Stimulated activated CD4-positive, alpha-beta T cell treated with anti-CD3 and anti-CD28 coated beads, Interleukin-2, amount 100 ng/mL, for 48 hours (primary cell): ENCODE measurements at places on chromosomes 11 and 22.

GRCh38 chr11:66933531-66933930 is 24.7 kb downstream of the PC start:
- no peak for DNase-seq

GRCh38 chr11:73402834-73403185 is 26.6 kb downstream of the RELT start:
- DNase-seq, result no peak

DNA sequence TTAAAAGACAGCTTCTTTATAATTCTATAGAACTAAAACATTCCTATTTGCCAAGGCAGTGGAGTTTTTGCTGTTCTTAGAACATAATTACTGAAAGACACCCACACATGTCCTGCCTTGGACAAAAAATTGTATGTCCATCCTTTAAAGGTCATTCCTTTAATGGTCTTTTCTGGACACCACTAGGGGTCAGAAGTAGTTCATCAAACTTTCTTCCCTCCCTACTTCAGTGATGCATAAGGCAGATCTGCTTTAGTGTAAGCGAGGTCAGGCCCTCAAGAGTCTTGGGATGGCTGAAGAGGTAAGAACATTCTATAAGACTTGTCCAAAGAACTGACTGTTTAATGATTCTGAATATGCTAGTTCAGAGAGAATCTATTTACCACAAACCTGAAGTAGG is 4.3 kb upstream of the OR51V1 start:
- no peak for DNase-seq

DNA sequence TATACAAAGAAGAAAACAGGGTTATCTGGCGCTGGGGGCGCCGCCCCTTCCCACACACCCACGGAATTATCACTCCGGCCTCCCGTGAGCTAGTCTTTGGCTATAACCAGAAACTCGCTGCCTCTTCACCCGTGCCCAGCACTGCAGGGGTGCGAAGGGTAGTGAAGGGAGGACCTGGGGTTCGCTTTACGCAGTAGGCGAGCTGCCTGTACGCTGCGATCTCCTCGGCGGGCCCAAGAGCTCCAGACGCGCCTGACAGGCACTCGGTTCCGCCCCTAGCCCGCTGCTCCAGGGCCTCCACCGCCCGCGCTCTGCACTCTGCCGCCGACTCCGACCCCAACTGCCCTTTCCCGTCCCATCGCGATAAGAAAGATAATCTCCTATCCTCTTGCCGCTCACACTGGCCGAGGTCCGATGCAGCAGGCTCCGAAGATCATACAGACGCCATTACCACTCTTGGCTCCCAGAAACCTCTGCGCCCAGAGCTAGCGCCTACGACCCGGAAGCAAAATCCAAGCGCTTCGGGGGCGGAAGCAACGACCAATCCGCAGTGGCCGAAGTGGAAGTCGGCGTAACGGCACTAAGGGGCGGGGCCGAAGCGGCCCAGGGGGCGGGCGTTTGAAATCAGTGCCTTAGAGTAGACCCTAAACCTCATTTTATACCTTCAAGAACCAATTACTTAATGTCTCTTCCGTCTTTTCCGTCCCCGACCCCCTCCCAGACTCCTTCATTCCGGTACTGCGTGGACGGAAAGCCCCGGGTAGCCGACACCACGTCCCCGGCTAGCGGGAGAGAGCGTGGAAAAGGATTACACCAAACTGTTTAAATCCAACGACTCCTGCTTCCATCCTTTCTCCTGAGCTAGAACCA is at the start of the genes CWC15 and KDM4D:
Gene CWC15, minus strand, starts transcription at position 458 of the 870 bp plus-strand sequence. CDS start 1,371 bp downstream, outside the sequence.
Gene KDM4D, plus strand, starts transcription at position 611 of the 870 bp plus-strand sequence. CDS start 23,664 bp downstream, outside the sequence.
- peak; percentile 86 for DNase-seq

DNA sequence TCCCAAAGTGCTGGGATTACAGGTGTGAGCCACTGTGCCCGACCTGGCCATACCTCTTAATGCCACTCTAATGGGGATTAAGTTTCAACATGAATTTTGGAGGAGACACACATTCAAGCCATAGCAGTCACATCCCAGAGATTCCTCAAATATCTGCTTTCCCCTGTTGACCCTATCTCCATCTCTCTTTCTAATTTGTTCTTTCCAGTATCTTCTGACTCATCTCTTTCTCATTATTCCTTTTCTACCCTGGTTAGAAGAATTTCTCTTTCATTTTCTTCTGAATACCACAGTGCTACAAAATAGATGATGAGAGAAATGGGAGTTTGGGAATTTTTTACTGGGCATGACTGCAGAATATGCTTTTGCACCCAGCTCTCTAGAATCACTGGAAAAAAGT is 5.1 kb downstream of the OR10V1 start:
- DNase-seq, result no peak

DNA sequence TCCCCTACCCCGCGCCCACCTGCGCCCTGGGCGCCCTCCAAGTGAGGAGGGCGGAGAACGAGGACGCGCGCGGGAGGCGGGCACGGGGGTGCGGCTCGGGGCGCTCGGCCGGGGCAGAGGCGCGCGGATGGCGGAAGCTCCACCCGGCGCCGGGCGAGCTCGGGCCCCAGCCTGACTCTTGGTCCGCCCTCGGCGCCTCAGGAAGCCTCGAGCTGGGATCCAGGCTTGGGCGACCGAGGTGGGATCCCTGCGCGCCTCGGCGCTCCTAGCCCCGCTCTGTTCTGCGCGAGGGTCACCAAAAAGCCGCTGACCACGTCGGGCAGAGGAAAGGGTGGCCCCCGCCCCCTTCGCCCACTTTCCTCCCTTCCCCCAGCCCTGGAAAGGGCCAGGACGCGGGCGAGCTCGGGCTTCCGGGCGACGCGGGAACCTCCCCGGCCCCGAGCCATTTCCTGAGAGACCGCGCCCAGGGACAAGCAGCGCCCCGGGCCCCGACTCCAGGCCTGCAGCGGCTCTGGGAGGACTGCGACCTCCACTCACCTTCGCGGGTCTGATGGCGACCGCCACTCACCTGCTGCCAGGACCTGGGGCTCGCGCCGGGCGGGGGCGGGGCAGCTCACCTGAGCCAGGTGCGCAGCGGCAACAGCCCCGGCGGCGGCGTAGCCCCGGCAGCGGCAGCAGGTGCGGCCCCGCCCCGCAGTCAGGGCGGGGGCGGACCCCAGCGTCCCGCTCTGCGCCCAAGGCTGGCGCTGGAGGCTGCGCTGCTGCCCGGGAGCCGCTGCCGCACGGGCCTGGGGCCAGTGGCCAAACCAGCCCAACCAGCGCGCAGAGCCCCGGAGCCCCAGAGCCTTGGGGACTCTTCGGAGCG is 2.2 kb upstream of the SIGIRR start:
- DNase-seq, result no peak

DNA sequence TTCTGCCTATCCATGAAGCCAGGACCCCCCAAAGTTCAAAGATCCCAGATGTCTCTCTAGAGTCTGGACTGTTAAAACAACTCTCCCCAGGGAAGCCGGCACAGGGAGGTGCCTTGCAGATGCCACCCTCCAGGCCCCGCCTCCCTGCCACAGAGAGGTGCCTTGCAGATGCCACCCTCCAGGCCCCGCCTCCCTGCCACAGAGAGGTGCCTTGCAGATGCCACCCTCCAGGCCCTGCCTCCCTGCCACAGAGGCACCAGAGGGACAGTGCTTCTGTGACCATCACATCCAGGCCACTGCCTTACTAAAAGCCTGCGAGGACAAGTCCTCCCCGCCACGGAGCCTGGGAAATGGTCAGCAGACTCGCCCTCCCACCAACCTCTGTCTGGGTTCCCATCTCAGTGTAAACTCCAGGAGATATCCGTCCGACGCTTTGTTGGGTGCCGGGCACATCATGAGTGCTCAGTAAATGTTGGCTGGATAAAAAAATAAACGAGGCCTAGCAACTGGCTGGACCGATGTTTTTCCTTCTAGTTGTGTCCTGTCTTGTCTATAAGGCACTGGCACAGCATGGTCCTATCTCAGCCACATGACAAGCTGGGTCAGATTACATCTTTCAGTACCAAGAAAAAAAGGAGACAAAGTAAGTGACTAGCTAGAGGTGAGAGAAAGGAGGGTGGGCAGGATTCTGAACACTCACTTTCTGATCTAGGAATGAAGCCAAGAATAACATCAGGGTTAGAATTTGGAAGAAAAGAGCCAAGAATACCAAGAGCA is 91.2 kb upstream of the CSNK2A3 start:
- DNase-seq, result no peak

- no peak for DNase-seq
Observed at GRCh38 chr11:19083166-19083565, 22.6 kb upstream of the MRGPRX2 start.

GRCh38 chr22:24975813-24976341 is 23.4 kb downstream of the KIAA1671 start:
- no peak for DNase-seq

DNA sequence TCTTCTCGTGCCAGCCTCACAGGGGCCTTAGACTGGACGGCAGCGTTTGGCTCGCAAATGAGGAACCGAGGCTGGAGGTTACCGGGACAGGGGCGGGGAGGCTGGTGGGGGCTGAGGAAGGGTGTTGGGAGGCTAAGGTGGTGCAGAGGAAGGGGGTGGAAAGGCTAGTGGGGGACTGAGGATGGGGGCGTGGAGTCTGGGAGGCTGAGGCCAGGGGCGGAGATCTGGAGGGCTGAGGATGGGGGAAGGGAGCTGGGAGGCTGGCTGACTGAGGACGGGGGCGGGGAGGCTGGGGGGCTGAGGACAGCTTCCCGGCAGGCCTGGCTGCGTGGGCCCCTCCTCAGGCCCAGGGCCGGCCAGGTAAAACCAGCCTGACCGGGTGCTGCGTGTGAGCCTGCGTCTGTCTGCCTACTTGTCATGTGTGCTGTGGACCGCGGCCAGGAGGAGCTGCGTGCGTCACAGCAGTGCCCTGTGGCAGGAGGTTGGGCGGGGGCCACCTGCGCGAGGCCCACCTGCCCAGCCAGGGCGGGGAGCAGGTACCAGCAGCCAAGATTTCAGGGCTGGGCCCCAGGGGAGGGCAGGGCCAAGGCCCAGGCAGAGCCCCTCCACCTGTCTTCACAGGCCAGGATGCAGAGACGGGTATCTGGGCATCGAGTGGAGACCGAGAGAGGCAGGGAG is 9.4 kb upstream of the PIM3 start:
- no peak for DNase-seq

- DNase-seq, result no peak
Observed at GRCh38 chr22:35375031-35375430, 5.9 kb upstream of the HMOX1 start.

GRCh38 chr11:129643031-129643721 is 172.5 kb upstream of the TMEM45B start:
- DNase-seq, result no peak

GRCh38 chr22:18970176-18970947 is 34.3 kb upstream of the PRODH start:
- DNase-seq, result no peak

DNA sequence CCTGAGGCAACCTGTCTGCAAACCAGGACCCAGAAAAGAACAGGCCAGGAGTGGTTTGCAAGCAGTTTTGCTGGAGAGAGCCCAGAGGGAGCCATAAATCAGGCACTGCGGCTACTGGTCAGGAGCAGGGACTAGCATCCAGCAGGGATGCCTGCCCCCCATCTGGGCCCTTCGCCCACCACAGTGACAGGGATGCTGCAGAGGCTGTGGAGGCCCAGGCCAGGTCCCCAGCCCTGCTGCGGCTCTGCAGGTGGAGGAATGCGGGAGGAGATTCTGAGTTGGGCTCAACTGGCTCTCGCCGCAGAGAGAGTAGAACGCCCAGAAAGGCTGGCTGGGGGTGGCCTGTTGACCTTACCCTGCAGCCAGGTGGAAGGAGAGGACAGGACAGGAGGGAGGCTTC is 16.4 kb upstream of the NEFH start:
- no peak for DNase-seq

- no peak for DNase-seq
Observed at GRCh38 chr22:50002791-50003190, 9.8 kb downstream of the IL17REL start.

GRCh38 chr11:79054636-79055035 is 386.2 kb downstream of the TENM4 start:
- no peak for DNase-seq

GRCh38 chr22:42711895-42712837 is 8.5 kb downstream of the A4GALT start:
- DNase-seq, result no peak

DNA sequence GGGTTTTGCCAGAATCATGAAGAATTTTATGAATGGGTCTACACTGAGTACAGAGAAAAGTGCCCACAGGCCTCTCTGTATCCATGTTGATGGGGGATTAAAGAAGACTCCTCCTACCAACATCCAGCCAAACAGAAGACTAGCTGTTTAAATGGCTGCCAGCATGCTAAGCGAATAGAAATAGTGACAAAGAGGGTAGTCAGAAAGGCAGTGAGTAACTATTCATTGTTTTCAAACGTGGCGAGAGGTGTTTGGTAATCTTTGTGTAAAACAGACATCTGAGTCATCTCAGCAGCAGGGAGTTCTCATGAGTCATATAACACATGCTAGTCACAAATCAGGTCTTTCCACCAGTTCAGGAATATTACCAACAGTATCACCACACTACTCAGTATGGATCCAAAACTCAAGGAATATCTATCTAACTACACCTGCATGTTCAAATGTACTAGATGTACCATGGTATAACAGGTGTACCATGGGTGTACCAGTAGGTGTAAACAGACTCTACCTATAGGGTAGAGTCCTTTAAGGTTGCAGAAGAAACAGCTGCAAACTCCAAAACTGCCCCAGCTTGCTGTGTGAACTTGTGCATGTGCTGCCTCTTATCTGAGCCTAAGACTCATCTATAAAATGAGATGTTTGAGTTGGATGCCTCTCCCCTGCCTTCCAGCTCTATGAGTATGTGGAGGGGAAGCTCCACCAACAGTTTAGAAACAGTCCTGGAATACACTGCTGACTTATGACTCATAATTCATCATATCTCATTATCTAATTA is 82.0 kb downstream of the SLC1A2 start:
- DNase-seq, result no peak

DNA sequence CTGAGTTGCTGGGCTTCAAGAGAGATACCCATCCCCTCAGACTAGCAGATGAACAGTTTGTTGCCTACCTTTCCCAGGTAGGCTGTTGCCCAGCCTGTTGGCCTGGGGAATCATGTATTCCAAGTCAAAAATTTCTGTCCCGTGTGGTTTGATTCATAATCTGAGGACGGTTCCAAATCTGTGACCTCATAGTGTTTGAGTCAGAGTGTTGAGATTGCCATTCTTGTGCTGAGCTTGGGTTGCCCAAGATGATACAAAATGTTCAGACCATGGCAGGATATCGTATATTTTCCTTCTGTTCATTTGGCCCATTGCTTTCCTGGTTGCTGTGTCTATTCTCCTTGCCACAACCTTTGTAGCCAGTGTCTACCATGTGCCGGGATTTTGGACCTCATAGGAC is 64.3 kb downstream of the CYB5R2 start:
- no peak for DNase-seq

DNA sequence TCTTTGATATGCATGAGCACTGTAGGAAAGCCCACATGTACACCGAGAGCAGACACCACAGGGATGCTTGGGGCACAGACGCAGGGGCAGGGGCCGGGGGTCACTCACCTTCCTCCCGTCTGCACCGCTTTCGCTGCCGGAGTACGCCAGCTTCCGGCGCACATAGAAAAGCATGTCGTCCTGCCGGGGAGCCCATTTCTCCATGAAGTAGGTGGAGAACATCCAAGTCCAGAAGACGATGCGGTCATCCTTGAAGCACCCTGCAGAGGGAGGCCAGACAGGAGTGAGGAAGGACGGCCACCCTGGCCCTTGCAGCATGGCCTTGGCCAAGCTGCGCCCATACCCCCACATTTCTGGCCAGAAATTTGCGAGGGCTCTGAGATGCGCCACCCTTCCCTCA is 28.8 kb downstream of the KIAA0930 start:
- DNase-seq, result no peak

GRCh38 chr11:14673824-14674405 is 30.3 kb downstream of the PDE3B start:
- no peak for DNase-seq

GRCh38 chr11:45026835-45027234 is 76.2 kb upstream of the TP53I11 start:
- DNase-seq, result no peak

GRCh38 chr22:25461301-25461700 is 103.2 kb upstream of the GRK3 start:
- no peak for DNase-seq

GRCh38 chr22:41551877-41552582 is 7.8 kb upstream of the POLR3H start:
- no peak for DNase-seq
